ENCODE measurements at places on chromosomes 7 and 10. TPM values are rescaled to one million over a fixed set of nuclear protein-coding genes. Genes with fewer than 3 reads are reported as not detected.

Gene SORCS1
- polyA plus RNA-seq = not detected

Gene MAPK8
- 20.0 TPM for polyA plus RNA-seq

Gene NXPH1
- polyA plus RNA-seq = not detected

Gene TACC2
- 25.8 TPM for polyA plus RNA-seq

Gene PPP1R3C
- polyA plus RNA-seq = 288 TPM

Gene LIPM
- not detected for polyA plus RNA-seq

Gene GOT1
- polyA plus RNA-seq = 9.2 TPM

Gene NODAL
- polyA plus RNA-seq = not detected

Gene PNLIPRP2
- 0.77 TPM for polyA plus RNA-seq

Gene LEP
- polyA plus RNA-seq = 0.05 TPM

Gene SPOCK2
- polyA plus RNA-seq = 1.8 TPM

Gene C7orf33
- polyA plus RNA-seq = not detected

Gene CC2D2B
- polyA plus RNA-seq = 2.5 TPM

Gene ECHDC3
- 10.1 TPM for polyA plus RNA-seq

Gene PTPRN2
- 1.4 TPM for polyA plus RNA-seq

Gene AGMO
- polyA plus RNA-seq = 0.69 TPM

Gene AP5Z1
- polyA plus RNA-seq = 99.9 TPM

Gene FGFR2
- polyA plus RNA-seq = 0.67 TPM

Gene EMX2
- polyA plus RNA-seq = not detected

Gene HOXA6
- not detected for polyA plus RNA-seq

Gene MBLAC1
- polyA plus RNA-seq = 2.3 TPM

Gene PPP1R17
- polyA plus RNA-seq = not detected

Gene GATA3
- polyA plus RNA-seq = not detected

Gene FXYD4
- polyA plus RNA-seq = not detected

Gene MOGAT3
- 5.4 TPM for polyA plus RNA-seq

Gene EDRF1
- polyA plus RNA-seq = 7.5 TPM

Gene CPN1
- not detected for polyA plus RNA-seq

Gene PRKG1
- 35.7 TPM for polyA plus RNA-seq

Gene VCL
- 31.6 TPM for polyA plus RNA-seq

Gene FKBP9
- polyA plus RNA-seq = 55.9 TPM

Gene PRKCQ
- not detected for polyA plus RNA-seq

Gene UNC5B
- 2.9 TPM for polyA plus RNA-seq

Gene CTAGE6
- polyA plus RNA-seq = not detected

Gene KIF20B
- 0.72 TPM for polyA plus RNA-seq

Gene LRGUK
- not detected for polyA plus RNA-seq

Gene PTN
- 36.4 TPM for polyA plus RNA-seq

Gene OR6V1
- polyA plus RNA-seq = not detected

Gene FFAR4
- not detected for polyA plus RNA-seq

Gene GIMAP6
- 10.3 TPM for polyA plus RNA-seq

Gene PLEKHS1
- polyA plus RNA-seq = 4.1 TPM

Gene MACROH2A2
- 4.6 TPM for polyA plus RNA-seq

Gene GPR26
- polyA plus RNA-seq = not detected

Gene SEMA3D
- polyA plus RNA-seq = 3.5 TPM

Gene PCDH15
- not detected for polyA plus RNA-seq

Gene PRR15
- polyA plus RNA-seq = 0.69 TPM

Gene NPTX2
- 6.6 TPM for polyA plus RNA-seq

Gene CLCN1
- polyA plus RNA-seq = not detected

Gene ITPRID1
- not detected for polyA plus RNA-seq

Gene HOXA10
- 3.4 TPM for polyA plus RNA-seq

Gene GPR15LG
- 0.59 TPM for polyA plus RNA-seq

Gene KNDC1
- polyA plus RNA-seq = 0.25 TPM

Gene KLF14
- not detected for polyA plus RNA-seq

Gene IL6
- polyA plus RNA-seq = 8.9 TPM

Gene GIMAP2
- 2.2 TPM for polyA plus RNA-seq

Gene AKR1D1
- not detected for polyA plus RNA-seq

Gene CCDC126
- 8.6 TPM for polyA plus RNA-seq

Gene SNCG
- polyA plus RNA-seq = 209 TPM
